ENCODE measurements at places on chromosomes 6 and 20.

DNA sequence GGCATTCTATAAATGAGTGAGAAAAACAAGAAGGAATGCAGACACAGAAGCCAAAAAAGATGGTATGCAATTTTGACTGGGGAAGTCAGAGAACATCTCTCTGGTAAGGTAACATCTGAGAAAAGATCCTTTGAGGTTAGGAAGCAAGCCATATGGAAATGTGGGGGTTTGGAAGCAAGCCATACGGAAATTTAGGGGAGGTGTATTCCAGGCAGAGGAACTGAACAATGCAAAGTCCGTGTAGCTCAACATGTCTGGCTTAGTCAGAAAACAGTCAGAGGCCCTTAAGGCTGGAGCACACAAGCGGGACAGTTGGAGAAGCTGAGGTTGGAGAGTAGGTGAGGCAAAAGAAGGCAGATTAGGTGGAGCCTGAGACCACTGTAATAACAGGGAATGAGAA lies 35.3 kb downstream of the RALGAPA2 start:
- DNase-seq = no peak

DNA sequence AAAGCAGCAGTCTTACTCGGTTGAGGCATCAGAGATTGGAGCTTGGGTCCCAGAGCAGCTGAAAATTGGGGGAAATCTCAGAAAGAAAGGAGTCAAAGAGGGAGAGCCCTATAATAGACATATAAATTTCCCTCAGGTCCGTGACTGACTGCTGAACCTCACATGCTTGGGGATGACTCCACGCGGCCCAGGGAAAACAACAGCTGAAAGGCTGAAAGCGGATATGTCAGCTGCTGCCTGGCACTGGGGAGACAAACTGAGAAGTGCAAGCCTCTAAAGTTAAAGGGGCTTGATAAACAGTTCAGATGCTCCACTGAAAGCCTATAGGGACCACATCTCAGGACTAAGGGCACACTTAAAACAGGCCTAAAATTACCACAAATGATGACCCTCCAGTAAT lies 255.9 kb upstream of the RIN2 start:
- no peak for DNase-seq

GRCh38 chr20:57610261-57610952 lies 9.8 kb downstream of the ZBP1 start:
- no peak for DNase-seq

DNA sequence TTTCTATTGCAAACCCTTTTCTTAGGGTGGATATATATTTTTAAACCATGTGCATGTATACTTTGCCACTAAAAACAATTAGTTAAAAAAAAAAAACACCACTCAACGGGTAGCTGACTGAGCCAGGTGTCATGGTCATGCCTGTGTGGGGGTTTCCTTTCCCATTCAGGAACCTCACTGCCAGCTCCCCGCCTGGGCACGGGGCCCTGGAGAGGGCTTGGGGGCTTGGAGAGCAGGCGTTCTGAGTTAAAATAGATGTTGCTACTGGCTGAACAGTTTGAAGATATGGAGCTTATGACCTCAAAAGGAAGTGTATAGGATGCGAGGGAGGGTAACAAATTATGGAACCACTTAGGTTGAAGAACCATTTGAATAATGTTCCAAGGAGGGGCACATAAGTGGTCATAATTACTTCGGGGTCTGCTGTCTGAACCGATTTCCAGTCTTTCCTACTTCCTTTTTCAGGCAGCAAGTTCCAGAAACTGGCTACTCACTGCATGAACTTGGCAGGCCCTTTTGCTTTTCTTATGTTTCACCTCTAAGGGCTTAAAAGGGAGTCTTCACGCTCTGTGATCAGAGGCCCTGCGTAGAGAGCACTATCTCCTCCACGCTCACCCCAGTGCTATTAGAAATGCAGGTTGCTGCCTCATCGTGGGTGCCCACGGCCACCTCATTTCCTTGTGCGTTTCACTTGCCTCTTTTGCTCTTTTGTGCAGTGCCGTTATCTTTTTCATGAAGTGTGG lies 9.9 kb downstream of the STX16 start:
- no peak for DNase-seq

DNA sequence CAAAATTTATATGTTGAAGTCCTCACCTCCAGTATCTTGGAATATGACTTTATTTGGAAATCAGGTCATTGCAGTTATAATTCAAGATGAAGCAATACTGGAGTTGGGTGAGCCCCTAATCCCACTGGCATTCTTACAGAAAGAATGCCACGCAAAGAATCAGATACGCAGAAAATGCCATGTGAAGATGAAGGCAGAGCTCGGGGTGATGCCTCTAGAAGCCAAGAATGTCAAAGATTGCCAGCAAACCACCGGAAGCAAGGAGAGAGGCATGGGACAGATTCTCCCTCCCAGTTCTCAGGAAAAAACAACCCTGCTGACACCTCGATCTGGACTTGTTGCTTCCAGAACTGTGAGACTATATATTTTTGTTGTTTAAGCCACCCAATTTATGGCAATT lies 273.4 kb upstream of the CITED2 start:
- no peak for DNase-seq

- no peak for DNase-seq
Measured at GRCh38 chr20:21234806-21235483, 68.2 kb upstream of the XRN2 start.

DNA sequence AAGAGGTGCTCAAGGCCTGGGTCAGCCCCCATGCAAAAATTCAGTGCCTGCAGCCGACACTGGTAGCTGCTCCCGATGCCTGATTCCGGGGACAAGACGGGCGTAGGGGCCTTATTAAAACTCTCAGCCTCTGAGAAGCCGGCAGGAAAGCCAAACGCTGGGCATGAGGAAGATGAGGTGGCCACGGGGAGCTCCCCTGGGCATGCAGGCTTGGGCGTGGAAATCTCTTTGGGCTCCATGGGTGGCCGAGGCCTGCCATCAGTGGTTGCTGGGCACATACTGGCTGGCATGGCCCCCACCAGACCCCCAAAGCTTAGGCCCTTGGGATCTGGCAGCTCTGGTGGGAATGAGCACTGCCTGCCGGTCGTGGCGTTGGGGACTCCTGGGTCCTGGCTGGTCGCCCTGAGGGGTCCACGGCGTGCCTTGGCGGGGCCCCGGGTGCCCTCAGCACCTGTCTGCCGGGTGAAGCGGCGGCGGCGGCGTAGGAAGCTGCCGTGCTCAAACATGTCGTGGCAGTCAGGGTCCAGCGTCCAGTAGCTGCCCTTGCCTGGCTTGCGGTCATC lies 586 bp downstream of the FOXS1 start:
- DNase-seq = no peak

DNA sequence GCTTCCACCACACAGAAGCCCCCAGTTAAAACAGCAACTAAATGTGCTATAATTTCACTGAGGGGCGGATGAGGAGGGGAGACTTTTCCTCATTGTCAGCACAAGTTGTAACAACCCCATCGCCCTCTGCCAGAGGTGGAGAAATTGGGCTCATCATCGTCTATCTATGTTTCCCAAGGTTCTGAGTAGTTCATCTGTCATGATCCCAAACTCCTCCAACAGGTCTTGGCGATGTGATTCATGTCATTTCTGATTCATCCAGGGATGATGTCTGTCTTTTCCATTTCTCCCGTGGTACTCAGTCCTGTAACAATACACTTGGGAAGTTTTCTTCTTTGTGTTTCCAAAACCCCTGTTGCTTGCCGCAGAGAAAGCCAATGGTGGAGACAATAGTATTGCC lies 51.0 kb downstream of the TFAP2A start:
- DNase-seq = no peak

DNA sequence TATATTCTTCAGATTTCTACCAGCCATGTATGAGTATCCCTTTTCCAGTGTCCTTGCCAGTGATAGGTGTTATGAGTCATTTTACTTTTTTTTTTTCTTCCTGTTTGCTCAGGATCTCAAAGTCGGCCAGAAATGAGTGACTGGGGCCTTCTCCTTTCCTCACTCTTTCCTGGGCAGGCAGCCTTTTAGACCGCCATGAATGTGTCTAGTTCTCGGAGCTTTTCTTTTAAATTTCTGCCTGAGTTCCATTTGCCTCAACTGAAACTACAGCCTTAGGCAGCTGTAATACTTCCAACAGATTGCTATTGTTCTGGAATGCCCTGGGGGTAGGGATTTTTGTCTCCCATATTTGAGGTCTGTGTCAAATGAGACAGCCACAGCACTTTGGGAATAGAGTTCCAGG lies 83.7 kb downstream of the STXBP5 start:
- DNase-seq = no peak

DNA sequence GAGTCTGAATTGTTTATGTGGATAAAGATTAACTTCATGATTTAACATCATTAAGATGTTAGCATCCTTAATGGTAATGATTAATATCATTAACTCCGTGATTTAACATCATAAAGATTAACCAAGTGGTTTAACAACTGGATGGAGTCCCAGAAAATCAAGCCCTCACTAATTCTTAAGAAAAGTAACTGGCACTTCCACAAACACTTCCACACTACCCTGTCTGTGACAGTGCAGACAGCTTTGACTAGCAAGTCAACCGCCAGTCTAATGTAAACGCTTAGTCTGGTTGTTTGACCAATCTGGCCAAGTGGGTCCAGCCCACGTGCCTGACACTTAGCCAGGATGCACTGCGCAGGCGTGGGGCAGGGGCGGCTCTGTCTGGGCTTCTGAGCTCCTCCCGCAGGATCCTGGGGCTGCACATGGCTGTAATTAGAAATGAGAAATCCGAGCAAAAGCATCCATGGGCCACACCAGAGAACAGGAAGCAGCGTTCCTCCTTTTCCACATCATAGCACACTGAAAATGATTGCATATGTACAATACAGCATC lies 424.2 kb downstream of the FOXA2 start:
- DNase-seq = no peak

- DNase-seq = no peak
Measured at GRCh38 chr20:48197066-48197465, 411.8 kb upstream of the SULF2 start.

- no peak for DNase-seq
Measured at GRCh38 chr6:148760568-148761526, 14.0 kb downstream of the UST start.

DNA sequence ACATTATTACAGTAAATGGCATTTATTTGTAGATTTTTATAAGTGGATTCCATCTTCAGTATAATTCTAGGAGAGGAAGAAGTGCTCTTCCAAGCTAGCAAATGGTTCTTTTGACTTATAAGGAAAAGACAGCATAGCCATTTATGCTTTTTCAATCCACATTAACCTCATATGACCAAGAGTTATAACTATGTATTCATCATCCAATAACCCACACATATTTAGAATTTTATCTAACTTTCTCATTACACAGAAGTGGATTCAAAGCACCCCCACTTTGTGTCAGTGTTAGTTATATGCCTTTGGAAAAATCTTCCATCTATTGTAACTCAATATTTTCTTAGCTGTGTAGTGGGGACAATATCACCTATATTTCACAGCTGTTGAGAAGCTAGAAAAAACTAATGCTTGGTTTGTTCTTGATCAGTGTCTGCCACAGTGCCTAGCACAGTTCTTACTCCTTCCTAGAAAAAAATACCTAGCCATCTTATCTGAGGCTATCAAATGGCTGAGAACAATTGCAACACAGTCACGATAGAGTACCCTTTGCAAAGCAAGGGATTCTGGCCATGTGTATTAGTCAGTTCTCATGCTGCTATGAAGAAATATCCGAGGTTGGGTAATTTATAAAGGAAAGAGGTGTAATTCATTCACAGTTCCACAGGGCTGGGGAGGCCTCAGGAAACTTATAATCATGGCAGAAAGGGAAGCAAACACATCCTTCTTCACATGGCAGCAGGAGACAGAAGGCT lies 986.3 kb downstream of the TFAP2A start:
- no peak for DNase-seq

DNA sequence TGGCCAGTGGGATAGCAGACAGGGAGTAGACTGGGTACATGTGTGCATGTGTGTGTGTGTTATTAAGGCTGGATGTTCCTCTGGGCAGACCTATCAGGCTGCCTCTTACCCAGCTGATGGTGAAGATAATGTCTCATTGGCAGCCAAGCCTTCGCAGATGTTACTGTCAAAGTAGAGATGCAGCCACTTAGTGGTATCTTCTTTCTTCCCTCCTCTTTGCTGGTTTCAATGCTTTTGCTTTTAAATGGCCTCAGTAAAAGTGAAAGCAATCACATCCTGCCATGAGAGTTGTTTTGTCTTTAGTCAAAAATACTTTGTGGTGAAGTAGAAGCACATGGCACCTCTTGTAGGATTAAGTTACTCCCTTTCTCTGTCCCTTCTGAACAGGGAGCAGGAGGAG lies 57.5 kb downstream of the SNRNP48 start:
- DNase-seq = no peak

DNA sequence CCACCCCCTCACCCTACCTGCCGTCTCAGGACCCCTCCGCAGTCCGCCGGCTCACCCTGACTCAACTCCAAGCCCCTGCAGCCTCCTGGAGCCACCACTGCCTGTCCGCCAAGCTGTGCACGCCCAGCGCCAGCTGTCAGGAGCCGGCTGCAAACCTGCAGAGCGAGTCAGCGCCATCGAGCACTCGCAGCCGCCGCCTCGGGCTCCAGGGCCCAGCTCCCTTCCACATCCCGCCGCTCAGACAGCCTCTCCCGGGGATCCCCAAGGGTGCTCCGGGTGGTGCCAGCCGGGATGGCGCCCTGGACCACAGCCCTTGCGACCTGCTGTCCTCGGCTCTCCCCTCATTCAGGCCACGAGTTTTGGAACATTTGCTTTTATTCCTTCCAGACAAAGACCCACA lies 4.3 kb downstream of the TNNC2 start:
- no peak for DNase-seq
